ENCODE measurements at places on chromosomes 13 and 19. TPM values are rescaled to one million over a fixed set of nuclear protein-coding genes. Genes with fewer than 3 reads are reported as not detected.

EXOC3L2 gene
- total RNA-seq: 0.35 TPM

ZNF700 gene
- 9.3 TPM for total RNA-seq

TRPM4 gene
- 16.5 TPM for total RNA-seq

TTC9B gene
- total RNA-seq: 0.63 TPM

SIGLEC6 gene
- 0.16 TPM for total RNA-seq

SLC7A10 gene
- total RNA-seq: 6.3 TPM

HCST gene
- not detected for total RNA-seq

TMEM150B gene
- not detected for total RNA-seq

RFX1 gene
- total RNA-seq: 11.8 TPM

BST2 gene
- total RNA-seq: 28.9 TPM

COG3 gene
- 15.6 TPM for total RNA-seq

B3GNT3 gene
- total RNA-seq: 1.9 TPM

C19orf67 gene
- total RNA-seq: not detected

KLK10 gene
- total RNA-seq: 4.9 TPM

SYCN gene
- not detected for total RNA-seq

KIR2DL3 gene
- not detected for total RNA-seq

MAN2B1 gene
- total RNA-seq: 73.8 TPM

CGB8 gene
- total RNA-seq: not detected

PSG6 gene
- total RNA-seq: not detected

TBXA2R gene
- total RNA-seq: 0.82 TPM

EDDM13 gene
- not detected for total RNA-seq

IGFL1 gene
- not detected for total RNA-seq

LDLR gene
- total RNA-seq: 160 TPM

ZNF382 gene
- total RNA-seq: 11.5 TPM

All from GM23338 (cell line).